ENCODE measurements at places on chromosomes 12 and 14.

DNA sequence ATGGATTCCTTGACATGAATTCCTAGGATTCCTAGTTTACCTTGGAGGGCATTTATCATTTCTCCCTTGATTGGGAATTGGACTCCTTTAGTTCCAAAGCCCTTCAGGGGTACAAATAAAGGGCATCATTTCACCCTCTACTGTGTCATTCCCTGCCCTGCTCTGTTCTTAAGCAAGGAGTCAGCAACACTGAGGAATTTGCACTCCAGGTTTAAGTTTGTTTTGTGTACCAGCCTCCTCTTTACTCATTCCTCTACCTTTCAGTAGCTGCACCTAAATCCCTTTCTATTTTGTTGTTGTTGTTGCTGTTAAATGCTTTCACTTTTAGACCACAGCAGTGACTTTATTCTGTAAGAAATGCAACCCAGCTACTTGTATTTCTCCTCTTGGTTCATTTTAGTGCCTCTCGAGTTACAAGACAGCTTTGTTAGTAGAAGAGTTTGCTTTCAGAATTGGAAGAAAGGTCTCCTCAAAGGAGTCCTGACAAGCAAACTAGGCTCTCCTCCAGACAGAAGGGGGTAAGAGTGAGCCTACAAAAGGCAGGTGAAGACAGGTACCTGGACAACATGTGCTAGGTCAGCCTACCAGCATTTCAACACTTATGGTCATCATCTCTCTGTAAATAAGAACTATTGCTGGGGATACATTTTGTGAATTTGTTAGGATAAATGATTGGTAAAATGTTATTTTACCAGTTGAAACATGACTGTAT, 90.0 kb downstream of the RMST start:
- DNase-seq = no peak

GRCh38 chr14:60573943-60574495, 65.1 kb downstream of the SIX6 start:
- peak; percentile 82 for DNase-seq

DNA sequence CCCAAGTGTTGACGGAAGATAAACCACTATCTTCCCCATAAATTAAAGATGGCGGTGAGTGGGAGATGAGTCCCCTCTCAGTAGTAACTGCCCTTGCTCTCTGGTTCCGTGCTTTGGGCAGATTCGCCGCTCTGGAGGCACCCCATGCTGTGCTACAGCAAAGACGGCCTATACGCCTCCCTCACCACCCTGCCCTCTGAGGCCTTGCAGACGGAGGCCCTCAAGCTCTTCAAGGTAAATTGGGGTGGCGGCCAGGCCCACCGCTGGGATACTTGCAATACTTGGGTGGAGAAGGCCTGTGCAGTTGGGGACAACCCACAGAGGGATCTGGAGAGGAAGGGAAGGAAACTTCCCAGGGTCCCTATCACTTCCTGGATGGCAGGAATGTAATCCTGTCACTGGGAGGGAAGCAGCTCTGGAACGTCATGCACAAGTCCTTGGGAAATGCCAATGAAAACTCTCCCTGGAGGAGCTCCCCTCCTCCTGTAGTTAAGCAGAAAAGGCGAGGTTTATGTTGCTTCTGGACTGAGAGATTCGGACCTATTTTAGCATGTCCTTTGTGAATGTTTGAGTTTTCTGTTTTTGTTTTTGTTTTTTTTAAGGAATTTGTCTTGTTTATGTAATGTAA, 22.8 kb downstream of the PIGH start:
- DNase-seq = no peak

DNA sequence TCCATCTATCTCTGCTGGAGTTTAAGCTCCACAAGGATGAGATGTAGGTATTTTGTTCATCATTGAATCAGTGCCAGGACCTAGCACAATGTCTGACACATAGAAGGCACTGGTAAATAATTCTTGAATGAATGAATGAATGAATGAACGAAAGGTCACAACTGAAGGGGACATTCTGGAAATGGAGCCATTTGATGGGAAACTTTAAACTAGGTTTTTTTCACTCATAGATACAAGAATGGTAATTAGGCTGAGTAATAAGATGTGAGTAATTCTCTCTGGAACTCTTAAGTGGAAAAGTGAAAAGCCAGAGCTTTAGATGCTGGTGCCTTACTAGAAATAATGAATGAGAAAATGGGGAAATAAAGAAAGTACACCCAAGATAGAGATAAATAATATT, 44.3 kb downstream of the SCN8A start:
- no peak for DNase-seq

DNA sequence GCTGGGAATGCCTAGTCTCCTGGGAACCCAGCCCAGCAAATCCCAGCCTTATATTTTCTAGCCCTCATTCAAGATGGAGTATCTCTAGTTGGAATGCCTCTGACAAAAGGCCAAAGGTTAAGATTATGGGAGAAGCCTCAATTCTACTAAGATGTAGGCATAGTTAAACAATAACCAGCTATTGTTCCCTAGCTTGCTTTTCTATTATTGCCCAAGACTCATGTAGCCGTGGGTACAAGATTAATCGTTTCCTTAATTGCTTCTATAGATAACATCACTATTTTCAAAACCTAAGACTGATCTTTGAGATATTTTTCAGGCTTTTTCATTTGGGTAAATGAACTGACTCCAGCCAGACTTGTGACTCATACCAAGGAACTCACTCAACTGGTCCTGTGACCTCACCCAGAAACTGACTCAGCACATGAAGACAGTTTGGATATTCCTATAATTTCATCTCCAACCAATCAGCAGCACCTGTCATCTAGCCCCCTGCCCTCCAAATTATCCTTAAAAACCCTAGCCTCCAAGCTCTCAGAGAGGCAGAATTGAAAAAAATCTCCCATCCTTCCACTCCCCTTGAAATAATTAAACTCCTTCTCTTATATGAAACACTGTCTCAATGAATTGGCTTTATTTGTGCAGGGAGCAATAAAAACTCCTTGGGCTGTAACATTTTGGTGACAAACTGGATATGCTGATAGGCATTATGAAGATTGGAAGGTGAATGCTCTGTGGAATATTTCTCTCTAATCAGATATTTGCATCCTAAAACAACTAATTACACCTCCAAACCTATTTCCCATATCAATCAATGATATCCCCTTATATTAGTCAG, 589.0 kb downstream of the C12orf50 start:
- peak; percentile 36 for DNase-seq

Data from AG09319 (cell line).